ENCODE measurements at places on chromosomes 6 and 20.

- DNase-seq = no peak
Measured at GRCh38 chr20:63169681-63170080, 46.2 kb downstream of the YTHDF1 start.

- no peak for DNase-seq
Measured at GRCh38 chr6:14567842-14568241, 450.3 kb downstream of the CD83 start.

DNA sequence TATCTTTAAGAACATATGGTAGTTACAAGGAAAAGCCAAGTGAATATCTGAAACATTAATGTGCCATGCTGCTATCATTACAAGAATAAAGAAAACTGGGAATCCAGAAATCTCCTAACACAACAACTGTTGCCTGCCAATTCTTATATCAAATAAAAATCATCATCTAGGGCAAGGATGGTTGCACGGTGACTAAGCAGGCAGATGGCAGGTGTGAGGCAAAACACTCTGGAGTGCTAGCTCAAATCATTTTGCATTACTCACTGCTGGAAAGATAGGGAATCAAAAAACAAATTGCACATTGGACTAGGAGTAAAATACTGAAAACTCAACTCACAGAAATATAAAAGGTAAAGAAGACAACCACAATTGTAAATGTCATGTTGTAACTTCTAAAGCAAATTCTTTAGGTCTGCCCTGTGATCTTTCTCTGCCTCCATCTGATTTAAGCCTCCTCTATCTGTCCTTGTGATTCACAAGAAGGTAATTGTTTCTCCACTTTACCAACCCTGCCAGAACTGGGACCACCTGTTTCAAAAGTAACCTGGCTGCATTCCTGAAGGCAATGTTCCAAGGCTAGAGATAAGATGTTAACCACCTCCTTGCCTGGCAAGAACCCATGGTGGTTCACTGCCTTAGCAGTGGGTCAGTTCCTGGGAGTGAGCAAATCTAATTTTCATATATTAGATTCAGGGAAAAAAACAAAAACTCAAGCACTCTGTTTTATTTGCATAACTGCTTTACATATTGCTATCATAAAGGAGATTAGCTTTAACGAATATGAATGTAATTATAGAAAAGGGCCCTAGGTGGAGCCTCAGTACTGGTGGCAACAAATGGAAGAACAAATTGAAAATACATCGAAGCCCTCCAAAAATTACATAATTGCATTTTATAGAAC, 33.1 kb upstream of the LCA5 start:
- no peak for DNase-seq

- no peak for DNase-seq
Measured at GRCh38 chr6:4402477-4402976, 267.2 kb upstream of the ECI2 start.

GRCh38 chr6:45433533-45434380, 56.0 kb upstream of the SUPT3H start:
- DNase-seq = no peak

GRCh38 chr6:107545763-107546162, 55.8 kb downstream of the SOBP start:
- DNase-seq = no peak

DNA sequence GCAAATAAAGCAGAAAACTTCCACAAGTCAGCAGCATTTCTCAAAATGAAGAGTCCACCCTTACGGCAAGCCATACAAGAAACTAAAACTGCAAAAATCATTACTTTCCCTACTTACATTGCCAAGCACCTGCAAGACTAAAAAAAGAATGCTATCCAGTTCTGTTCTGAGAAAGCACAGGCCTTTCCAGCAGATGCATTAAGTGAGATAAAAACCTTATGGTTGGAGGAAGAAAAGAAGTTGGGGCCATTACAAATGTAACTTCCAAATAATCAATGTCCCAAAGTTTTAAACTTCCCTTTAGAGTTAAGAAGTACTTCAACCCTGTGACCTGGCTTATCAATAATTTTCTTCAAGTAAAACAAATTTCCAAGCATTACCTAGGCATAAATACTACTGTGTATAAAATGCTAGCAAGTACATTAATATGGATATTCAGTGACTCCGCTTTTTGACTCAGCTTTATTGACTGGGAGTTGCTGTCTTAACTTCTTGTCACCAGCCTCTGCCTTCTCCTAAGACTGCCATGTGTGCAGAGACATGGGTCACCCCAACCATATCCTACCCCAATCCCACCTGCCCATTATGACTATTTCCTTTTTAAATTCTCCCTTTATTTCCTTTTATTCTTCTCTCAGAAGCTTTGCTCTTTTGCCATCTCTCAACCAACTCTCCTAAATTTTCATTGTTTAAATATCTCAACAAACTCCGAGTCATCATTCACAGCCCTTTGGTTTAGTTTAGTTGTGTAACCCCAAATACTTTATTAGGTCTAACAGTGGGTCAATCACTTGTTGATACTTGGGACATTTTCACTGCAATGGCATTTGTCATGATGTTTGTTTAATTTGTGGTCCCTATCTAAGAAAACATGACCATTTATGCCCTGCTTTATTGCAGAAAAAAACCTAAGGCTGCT, 49.7 kb downstream of the SLC22A23 start:
- DNase-seq = no peak

Data from activated T-helper 1 cell treated with Interleukin-2 at 50 U/mL for 16 hours (primary cell).